ENCODE measurements at places on chromosomes 6 and 20. TPM values are rescaled to one million over a fixed set of nuclear protein-coding genes. Genes with fewer than 3 reads are reported as not detected.

TMEM217 gene
- 0.74 TPM for total RNA-seq

RNF39 gene
- not detected for total RNA-seq

CYP39A1 gene
- total RNA-seq = 0.95 TPM

ENTPD6 gene
- total RNA-seq = 88.4 TPM

ZSCAN23 gene
- total RNA-seq = 1.2 TPM

ADTRP gene
- not detected for total RNA-seq

RAET1E gene
- total RNA-seq = not detected

LY6G6F gene
- not detected for total RNA-seq

ANKRD66 gene
- not detected for total RNA-seq

IRAK1BP1 gene
- 2.1 TPM for total RNA-seq

GPLD1 gene
- total RNA-seq = 1.3 TPM

CGA gene
- not detected for total RNA-seq

HSPA12B gene
- not detected for total RNA-seq
